ENCODE measurements at places on chromosomes 2 and 18. TPM values are rescaled to one million over a fixed set of nuclear protein-coding genes. Genes with fewer than 3 reads are reported as not detected.

DNA sequence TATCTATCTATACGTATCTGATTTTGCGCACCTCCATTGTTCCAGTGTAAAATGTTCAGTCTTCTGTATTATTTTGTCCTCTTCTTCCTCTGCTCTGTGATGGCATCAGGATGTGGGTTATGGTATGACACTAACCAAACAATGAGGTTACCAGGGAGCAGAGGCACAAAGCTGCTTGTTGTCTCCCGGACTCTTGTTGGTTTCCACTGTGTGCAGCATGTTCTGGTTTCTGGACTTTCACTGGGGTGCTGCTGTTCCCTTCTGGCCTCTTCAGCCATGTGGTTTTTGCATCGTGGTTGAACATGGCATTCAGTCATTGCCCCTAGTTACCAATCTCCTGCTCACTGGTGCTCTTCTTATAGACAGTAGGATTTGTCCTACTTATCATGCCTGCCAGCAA, 665.9 kb downstream of the CBLN2 start:
- no peak for DNase-seq

DNA sequence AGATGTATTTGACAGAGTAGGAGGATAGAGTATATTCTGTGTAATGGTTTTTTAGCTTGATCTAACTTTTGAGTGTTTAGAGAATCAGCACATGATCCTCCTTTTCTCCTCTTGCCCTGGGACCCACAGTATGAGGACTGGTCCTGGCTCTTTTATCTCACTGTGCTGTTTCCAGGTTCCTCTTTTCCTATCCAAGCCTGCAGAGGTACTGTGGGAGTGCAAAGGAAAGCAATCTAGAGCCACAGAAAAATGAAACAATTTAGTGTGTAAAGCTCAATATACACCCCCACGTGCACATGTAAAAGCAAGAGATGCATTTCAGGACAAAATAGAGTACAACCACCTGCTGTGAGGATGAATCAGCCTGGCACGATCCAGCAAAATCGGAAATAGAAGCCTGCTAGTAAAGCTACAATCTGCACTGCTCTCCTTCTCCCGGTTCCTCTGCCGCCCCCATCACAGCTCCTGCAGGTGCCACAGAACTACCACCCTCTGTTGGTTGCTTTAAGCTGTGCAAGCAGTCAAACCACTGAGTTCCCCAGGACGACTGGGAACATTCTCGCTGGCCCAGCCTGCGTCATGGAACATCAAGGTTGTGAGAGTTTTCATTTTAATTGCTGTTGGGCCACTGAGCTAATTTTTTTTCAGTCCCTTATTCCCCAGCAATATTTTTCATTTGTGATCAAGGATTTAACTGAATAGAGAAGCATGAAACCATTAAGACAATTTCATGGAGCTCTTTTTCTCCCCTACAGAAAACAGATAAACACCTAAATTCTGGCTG, 47.8 kb upstream of the MAPRE3 start:
- DNase-seq: peak; percentile 75

DNA sequence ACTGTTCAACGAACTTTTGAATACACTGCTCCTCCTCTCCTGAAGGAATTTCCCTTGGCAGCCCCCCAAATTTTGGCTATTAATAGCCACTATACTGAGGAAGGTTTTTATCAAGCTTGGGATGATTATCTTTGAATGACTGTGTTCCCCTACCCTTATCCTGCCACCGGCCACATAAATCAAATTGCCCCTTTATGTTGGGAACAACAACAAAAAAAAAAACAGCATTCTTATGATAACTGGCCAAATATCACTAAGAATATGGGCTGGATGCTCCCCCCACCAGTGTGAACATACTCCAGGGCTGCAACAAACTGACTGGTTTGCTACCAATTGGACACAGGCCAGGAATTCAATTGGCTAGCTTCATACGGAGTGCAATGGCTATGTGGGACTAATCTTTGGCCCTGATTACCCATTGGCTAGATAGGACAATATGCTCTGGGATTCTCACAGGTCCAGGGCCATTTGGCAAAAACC, 20.6 kb downstream of the DUSP11 start:
- no peak for DNase-seq

DNA sequence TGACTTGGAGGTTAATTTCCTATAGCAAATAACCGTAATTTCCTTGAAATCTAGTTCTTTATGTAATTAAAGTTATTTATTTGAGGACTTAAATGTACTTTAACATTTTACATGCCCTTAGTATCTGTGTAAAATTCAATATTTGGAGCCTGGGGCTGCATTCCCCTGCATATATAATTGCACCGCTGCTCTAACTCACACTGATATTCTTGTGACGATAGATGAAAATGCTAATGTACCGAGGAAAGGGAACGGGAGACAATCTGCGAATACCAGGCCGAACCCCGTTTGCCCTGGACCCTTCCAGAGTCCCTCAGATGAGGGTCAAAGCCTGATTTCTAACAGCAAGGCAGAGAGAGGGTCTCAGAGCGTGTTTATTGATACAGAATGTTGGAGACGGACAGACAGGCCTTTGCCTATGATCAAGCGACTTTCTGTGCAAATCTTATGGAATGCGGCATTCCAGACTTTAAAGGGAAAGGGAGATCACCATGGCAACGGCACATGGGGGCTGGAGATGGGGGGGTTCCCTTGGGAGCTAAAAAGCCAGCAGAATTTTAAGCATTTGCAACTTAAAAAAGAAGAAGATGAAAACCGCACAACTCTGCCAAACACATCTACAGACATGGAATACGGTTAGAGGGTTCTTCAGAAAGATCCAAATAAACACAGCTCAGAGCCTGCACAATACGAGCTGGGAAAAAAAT, 57.6 kb upstream of the TWIST2 start:
- no peak for DNase-seq

GRCh38 chr2:19614066-19614465, 255.6 kb upstream of the OSR1 start:
- DNase-seq: no peak

- DNase-seq: no peak
These were observed 184.6 kb upstream of the OSR1 start for GRCh38 chr2:19542796-19543662.

The CRYGC gene
- total RNA-seq: not detected

DNA sequence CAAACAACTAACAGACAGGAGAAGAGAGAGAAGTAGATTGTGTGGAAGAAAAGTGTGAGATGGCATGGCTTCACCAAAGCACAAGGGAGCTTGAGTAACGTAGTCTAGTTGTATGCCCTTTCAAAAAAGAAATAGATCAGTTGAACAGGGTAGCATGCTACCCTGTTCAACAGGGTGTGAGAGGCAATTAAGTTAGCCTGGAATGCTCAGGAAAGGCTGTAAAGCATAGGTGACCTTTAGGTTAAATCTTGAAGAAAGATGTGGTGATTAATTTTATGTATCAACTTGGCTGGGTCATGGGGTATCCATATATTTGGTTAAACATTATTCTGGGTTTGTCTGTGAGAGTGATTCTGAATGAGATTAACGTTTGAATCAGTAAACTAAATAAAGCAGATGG, 61.8 kb upstream of the ZC3H15 start:
- no peak for DNase-seq

- no peak for DNase-seq
These were observed 217.5 kb downstream of the GPD2 start for GRCh38 chr2:156653675-156654074.

DNA sequence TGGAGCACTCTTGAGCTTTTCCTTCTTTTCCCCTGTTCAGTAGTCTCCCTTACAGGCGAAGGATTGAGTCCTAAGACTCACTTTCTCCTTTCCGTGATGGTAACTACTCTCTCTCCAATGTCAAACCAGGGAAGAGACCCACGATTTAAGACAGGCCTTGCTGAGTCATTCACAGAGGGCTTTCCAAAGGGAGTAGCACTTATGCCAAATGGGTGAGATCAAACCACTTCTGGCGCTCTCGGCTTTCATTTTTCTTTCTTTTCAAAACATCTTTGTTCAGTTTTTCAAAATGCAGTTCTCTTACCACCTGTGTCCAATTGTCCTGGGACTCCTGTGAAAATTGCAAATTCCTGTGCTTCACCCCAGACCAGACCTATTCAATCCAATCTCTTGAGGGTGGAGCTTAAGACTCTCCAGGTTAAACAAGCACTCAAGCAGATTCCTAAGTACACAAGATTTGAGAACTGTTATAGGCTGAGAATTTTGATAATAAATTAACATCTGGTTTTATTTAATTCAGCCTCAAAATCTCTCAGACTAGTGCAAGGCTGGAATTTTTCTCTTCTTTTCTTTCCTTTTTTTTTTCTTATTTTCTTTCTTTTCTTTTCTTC, 14.4 kb upstream of the MRPL19 start:
- DNase-seq: no peak

GRCh38 chr2:106232638-106233349, 38.7 kb upstream of the UXS1 start:
- DNase-seq: peak; percentile 78

GRCh38 chr2:60888853-60889252, 7.5 kb downstream of the REL start:
- DNase-seq: no peak

GRCh38 chr2:1593371-1594122, 150.8 kb downstream of the PXDN start:
- DNase-seq: peak; percentile 76

The ABCG8 gene
- total RNA-seq: not detected

GRCh38 chr18:51278045-51278649, 80.7 kb upstream of the MEX3C start:
- DNase-seq: no peak
